Activated CD8-positive, alpha-beta memory T cell treated with anti-CD3 and anti-CD28 coated beads for 48 hours (primary cell): ENCODE measurements at places on chromosomes 12 and 14.

- no peak for DNase-seq
Observed at GRCh38 chr14:89635615-89636014, 218.6 kb upstream of the FOXN3 start.

- no peak for DNase-seq
Observed at GRCh38 chr12:6724409-6724797, 557 bp downstream of the COPS7A start.

DNA sequence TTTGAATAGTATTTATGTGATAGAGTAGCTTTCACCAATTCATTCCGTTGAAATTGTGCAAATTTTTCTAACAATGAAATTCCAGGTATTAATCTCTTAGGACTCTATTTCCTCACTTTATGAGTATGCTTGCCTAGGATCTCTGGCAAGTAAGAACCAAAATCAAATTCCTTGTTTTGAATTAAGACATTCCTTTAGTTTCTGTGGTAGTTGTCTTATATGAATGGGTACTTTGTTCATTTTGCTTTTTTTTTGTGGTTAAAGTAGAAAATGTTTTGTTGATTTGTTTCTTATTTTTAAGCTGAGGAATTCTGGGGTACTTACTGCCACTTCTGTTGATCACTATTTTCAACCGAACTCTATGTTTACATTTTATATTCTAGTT is 59.8 kb downstream of the KITLG start:
- no peak for DNase-seq

DNA sequence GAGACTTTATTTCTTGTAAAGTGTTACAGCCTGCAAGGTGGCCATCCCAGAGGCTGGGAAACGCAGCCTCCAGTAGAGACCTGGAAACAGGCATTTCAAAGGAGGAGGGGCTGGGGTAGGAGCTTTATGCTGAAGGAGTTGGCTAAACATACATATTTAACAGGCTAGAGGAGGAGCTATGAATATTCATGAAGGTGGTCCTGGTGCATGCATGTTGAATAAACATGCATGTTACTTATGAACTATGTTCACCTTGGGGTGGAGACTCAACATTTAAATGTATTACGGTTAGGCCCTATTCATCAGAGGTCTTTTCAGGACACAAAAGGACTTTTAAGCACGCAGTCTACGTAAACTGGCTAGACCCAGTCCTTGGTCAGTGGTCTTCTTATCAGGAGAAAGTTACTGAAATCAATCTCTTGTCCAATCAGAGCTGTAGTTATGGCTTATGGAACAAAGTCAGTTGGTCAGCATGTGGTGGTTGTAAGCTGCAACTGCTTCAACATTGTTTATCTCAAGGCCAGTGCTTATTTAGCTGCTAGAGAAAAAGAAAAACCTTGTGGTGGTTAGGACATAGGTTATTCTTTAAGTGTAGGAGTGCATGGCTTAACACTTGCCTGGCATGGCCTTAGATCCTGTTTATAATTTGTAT is 11.4 kb upstream of the ARF6 start:
- DNase-seq: no peak

DNA sequence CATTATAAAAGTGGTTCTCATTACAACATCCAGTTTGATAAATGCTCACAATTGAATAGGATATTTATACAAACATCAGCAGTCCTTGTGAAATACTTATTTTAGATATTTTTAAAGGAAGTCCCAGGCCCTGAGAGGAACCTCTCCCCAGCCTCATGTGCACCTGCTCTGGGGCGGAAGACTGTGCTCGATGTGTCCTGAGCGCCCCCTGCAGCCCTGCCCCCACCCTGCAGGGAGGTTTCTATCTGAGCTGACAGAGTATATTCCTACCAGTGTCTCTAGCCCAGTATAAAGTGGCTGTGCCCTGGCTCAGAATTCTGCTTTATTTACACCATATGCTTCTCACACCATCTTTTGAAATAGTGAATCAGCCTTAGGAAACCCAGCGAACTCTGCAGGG is 1349.1 kb downstream of the TMEM121 start:
- DNase-seq: no peak

- no peak for DNase-seq
Observed at GRCh38 chr14:80978403-80978802, 23.0 kb downstream of the TSHR start.

GRCh38 chr12:79326222-79326621 is 364.5 kb downstream of the PAWR start:
- no peak for DNase-seq

GRCh38 chr14:100730581-100730980 is 3.9 kb downstream of the DLK1 start:
- DNase-seq: no peak

DNA sequence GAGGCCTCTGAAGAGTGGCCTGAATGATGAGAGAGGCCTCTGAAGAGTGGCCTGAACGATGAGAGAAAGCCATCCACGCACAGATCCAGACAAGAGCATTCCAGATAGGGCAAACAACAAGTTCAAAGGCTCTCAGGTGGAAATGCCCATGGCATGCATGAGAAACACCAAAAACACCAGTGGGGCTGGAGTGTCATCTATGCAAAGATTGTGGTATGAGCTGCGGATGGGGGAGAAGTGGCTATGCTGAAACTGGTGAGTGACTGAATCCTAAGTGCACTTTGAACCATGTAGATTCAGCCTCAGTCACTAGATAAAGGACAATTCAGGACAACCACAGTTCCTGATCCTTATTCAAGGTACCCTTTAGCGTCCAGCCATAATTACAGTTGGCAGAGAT is 79.4 kb upstream of the GZMB start:
- no peak for DNase-seq

GRCh38 chr12:115412831-115413230 is 728.9 kb upstream of the TBX3 start:
- no peak for DNase-seq

GRCh38 chr12:67043771-67044170 is 225.4 kb upstream of the CAND1 start:
- DNase-seq: no peak

DNA sequence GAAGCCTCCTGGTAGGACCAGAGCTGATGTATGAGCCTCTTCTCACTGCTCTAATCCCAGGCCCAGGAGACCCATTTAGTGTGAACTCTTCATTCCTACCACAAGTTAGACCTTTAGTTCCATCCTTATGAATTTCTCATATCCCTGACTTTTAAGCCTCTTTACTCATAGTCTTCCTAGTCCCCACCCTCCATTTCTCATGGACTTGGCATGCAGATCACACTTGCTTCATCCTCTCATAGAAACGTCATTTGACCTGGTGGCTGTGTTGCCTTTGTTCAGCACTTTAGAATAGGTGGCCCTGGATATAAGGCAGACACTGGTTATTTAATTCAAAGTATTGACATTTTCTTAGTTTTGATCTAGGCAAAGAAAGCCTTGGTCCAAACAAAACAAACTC is 99.5 kb downstream of the SLC16A7 start:
- DNase-seq: no peak

- no peak for DNase-seq
Observed at GRCh38 chr12:3085341-3086139, 8.4 kb downstream of the TSPAN9 start.

DNA sequence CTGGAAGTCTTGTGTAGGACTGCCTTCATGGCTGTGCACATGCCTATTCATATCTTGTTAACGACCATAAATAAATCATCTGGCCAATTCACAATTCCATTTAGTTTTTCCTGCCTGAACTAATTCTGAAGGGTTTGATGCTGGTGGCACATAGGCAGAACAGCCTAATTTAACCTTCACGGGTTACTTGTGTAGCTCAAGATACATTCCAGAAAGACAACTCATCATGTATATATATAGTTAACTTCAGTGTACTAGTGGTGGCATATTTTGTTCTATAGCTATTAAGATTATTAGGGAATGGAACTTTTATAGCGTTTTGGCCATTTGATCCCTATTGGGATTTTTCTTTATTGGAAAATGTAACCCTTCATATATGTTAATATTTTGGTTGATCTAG is 31.4 kb downstream of the CFAP54 start:
- no peak for DNase-seq

DNA sequence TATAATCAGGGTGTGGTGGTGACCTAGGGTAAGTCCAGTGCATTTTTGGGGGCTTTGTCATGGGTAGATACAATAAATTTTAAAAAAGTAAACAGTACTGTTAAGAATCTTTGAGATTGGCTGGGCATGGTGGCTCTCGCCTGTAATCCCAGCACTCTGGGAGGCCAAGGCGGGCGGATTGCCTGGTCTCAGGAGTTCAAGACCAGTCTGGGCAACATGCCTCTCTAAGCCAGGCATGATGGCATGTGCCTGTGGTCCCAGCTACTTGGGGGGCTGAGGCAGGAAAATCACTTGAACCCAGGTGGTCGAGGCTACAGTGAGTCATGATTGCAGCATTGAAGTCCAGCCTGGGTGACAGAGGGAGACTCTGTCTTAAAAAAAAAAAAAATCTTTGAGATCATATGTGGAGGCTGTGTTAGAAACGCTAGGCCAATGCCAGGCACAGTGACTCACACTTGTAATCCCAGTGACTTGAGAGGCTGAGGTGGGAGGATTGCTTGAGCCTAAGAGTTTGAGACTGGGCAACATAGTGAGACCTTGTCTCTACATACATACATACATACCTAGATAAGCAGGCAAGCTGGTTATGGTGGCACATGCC is 67.7 kb downstream of the PRKCH start:
- DNase-seq: no peak

DNA sequence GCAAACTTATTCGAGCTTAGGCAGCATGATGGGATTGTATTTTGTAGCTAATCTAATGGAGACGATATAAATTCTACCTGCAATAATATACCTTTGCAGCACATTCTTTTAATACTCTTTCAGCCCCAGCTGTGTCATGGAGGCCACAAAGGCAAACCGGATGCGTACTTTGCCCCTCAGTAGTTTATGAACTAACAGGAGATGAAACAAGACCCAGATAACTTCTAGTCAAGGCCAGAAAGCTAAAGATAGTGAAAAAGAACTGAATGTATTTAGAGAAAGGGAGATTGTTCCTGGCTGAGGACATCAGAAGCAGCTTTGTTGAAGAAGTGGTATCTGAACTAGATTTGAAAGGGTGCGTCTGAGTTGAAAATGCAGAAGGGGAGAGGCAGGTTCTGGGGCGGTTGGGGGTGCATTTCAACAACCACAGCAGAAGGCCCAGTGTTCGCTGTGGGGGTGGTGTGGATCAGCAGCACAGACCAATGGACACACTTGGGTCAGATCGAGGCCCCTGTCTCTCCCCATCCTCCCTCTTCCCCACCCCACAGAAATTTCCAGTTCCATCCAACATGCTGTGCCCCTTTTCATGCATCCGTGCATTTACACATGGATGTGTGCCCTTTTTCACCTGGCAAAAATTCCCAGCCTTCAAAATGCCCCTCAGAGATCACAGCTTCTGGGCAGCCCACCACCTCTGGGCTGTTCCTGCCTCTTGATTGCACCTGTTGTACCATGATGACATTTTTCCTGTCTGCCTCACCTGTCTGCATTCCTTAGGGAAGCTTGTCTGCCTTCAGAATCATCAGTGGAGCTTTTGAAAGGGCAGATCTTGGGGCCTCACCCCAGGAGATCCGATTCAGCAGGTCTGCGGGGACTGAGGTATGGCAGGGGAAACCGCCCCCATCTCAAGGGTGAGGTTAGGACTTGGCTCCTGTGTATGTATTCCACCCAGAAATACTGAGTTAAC is 2.2 kb downstream of the ZNF839 start:
- no peak for DNase-seq

DNA sequence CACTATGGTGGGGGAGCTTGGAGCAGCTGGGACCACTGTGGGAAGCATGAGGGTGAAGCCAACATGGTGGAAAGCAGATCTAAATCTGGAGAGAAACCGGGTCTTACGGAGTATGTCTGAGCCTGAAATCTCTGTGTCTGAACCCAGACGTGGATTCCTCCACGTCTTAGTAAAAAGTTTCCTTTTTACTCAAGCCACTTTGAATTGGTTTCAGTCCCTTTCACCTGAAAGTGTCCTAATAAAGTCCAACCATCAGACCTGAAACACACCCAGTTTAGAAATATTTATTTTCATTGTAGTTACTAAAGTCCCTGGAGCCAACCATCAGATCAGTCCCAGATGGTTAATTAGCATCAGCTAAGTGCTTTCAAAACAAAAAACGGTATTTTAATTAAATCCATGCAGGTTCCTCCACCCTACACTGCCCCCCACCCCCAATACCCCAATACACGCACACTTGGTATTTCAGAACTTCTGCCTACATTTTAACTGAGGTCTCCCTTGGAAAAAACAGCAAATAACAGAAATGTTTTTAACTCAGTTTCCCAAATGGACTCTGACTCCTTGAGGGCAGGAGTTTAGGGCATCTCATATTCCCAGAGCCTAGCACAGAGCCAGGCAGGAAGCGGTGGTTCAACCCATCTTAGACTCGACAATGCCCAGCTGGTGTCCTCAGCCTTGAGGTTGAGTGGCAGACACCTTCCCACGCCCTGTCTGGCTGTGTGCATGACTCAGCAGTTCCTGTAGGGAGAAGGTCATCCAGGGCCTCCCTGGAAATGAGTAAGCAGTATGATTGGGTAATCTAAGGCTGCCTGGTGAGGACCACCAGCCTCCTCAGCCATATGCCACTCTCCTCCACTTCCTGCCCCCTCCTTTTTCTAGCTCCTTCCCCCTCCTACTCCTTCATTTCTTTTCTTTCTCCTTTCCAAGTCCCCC is 175.8 kb downstream of the TTC8 start:
- DNase-seq: no peak

DNA sequence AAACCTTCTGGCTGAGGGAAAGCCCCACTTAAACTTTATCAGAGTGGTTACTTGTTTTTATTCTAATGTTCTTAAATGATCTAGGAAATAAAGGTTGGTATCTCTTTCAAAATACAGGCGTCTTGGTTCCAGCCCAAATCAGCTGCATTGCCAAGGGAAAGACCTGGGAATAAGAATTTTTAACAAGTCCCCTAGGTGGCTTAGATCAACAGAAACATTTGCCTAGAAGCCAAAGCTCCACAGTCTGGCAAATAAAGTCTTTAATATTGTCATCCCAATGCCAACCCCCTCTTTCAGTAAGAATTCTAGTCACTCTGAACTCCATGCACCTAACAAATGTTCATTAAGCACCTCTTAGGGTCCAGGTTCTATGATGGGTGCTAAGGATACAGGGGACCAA is 66.8 kb downstream of the ARL6IP4 start:
- no peak for DNase-seq

GRCh38 chr14:52336241-52336640 is 22.1 kb downstream of the PTGER2 start:
- no peak for DNase-seq

- DNase-seq: no peak
Observed at GRCh38 chr12:2290091-2290490, 237.3 kb downstream of the CACNA1C start.

DNA sequence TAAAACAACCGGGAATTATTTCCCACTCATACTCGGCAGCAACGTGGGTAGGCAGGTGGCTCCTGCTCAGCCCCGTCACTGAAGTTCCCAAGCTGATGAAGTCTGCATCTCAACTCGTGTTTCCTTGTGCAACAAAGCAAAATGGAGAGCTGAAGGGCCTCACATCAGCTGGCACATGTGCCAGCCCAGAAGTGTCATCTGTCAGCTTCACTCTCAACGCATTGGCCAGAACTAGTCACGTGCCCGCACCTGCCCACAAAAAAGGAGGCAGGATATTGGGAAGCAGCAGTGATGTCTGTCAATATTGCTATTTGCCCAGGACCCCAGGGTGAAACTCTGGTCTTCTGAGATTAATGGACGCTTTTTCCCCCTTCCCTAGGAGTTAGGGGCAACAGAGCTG is 344.0 kb downstream of the BCL11B start:
- DNase-seq: no peak

- no peak for DNase-seq
Observed at GRCh38 chr12:151579-151978, 62.4 kb downstream of the SLC6A12 start.

- no peak for DNase-seq
Observed at GRCh38 chr12:71431991-71432390, 7.6 kb upstream of the LGR5 start.
